ENCODE measurements at places on chromosomes 11 and 22.

- DNase-seq = no peak
Observed at GRCh38 chr11:64150481-64151239, 15.3 kb downstream of the MACROD1 start.

DNA sequence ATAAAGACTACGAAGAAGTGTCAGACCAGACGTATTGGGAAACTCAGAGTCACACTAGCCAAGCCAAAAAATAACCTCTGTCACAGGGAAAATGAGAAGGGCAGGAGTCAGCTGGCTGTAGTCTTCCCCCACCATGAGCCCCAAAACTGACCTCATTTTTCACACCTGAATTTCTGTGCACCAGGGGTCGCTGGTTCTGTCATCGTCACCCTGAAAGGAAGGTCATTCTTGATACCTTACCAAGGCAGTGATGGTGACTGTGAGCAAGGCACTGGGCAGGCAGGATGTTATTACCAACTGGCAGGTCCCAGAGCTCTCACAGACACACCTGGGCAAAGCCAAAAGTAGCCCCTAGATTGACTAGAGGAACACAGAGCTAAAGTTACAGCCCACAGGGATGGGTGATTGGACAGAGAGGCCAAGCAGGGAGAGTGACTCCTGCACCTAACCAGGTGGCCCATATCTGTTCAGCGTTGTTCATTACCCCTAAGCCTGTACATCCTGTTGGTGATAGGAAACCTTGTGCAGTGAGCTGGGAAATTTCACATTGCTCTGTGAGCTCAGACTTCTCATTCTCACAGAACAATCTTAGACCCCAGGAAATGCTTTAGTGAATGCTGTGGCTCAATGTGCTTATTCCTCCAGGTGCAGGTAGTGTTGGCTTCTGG, 32.3 kb upstream of the OR56A1 start:
- DNase-seq = no peak

DNA sequence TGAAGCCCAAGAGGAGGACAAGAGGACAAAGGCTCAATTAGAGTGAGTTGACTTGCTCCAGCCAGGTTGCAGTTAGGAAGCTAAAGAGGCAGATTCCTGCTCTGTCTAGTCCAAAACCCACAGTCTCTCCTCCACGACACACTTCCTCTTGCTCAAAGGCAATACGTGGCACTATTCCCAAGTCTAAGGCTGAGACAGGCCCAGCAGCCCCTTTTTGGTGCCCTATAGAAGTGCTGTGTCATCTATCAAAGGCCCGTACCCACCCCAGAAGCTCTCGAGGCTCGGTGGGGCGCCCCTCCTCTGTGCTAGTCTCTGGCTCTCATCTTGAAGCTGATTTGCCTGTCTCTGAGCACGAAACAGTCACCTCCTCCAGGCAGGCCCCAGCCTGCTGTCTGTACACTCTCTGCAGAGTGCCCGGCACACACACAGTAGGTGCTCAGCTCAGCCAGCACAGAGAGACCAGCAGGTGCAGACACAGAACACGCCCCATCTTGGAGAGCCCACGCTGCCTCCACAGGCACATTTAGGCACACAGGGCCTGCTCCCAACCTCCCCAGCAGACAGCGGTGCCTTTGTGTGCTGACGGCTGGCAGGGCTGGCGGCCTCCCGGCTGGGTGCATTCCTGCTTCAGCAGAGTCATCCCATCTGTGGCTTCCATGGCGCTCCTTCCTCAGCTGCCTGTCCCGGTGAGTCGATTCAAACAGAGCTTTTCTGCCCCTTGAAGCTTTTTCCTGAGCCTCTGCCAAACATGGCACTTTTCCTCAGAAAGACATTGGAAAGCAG, 52.8 kb downstream of the MYH9 start:
- DNase-seq = peak; percentile 93

GRCh38 chr11:3959015-3959902, 103.8 kb downstream of the STIM1 start:
- no peak for DNase-seq

All from posterior cingulate gyrus (tissue), 11 donors.